ENCODE measurements at places on chromosomes 5 and 9. TPM values are rescaled to one million over a fixed set of nuclear protein-coding genes. Genes with fewer than 3 reads are reported as not detected.

Gene HRCT1
- total RNA-seq = not detected

Gene PROB1
- 1.6 TPM for total RNA-seq

Gene CDKN2B-AS1
- total RNA-seq = 0.56 TPM

Gene CYFIP2
- 10.8 TPM for total RNA-seq

Gene NOP16
- total RNA-seq = 33.4 TPM

Gene PCDHA12
- not detected for total RNA-seq

Gene C9orf153
- total RNA-seq = not detected

Gene CDH6
- total RNA-seq = 11.3 TPM

Gene MTX3
- total RNA-seq = 12.0 TPM

Gene FRMPD1
- total RNA-seq = under 0.01 TPM

Gene IRX1
- 27.7 TPM for total RNA-seq

Gene TSC1
- total RNA-seq = 14.9 TPM

Gene TMED9
- total RNA-seq = 136 TPM

Gene BTNL3
- not detected for total RNA-seq

Gene DPH7
- 19.0 TPM for total RNA-seq

Gene CCNI2
- total RNA-seq = 0.93 TPM

Gene FREM1
- 0.05 TPM for total RNA-seq

Gene TTC23L
- 0.05 TPM for total RNA-seq

Gene C1QTNF2
- total RNA-seq = not detected

Gene LPCAT1
- 39.1 TPM for total RNA-seq

Gene RASGRF2
- total RNA-seq = 1.3 TPM

Gene CHSY3
- total RNA-seq = 0.56 TPM

Gene STPG3
- total RNA-seq = not detected

Gene ZDHHC11B
- total RNA-seq = 0.07 TPM

Gene CAMK4
- 3.0 TPM for total RNA-seq

Gene PPP3R2
- total RNA-seq = not detected

Gene TNC
- total RNA-seq = 58.9 TPM

Gene KCNN2
- not detected for total RNA-seq

Gene TMEM174
- total RNA-seq = not detected

Gene MSMP
- total RNA-seq = not detected
